GM18507 (cell line): ENCODE measurements at places on chromosomes 7 and 10.

- DNase-seq: no peak
These were observed 115.2 kb downstream of the TCERG1L start for GRCh38 chr10:131196176-131196885.

DNA sequence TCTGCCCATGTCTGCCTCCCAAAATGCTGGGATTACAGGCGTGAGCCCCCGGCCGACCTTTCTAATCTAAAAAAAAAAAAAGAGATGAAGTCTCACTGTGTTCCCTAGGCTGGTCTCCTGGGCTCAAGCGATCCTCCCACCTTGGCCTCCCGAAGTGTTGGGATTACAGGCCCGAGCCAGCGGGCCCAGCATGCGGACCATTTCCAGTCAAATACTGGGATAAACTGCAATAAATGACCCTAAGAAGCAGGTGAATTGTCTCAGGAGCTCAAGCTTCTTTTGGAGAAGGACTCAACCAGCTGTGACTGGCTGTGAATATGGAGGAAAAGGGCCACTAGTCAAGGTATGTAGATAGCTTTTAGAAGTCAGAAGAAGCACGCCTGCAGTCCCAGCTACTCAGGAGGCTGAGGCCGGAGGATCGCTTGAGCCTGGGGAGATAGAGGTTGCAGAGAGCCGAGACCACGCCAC lies 550 bp upstream of the CREM start:
- no peak for DNase-seq

- no peak for DNase-seq
These were observed 254.7 kb downstream of the ZMYND11 start for GRCh38 chr10:389836-390448.

GRCh38 chr10:17527514-17528146 lies 73.2 kb upstream of the ST8SIA6 start:
- DNase-seq: no peak

GRCh38 chr10:48309711-48310226 lies 3.3 kb downstream of the MAPK8 start:
- DNase-seq: no peak

- DNase-seq: no peak
These were observed 44.8 kb upstream of the CDK1 start for GRCh38 chr10:60733517-60733822.

DNA sequence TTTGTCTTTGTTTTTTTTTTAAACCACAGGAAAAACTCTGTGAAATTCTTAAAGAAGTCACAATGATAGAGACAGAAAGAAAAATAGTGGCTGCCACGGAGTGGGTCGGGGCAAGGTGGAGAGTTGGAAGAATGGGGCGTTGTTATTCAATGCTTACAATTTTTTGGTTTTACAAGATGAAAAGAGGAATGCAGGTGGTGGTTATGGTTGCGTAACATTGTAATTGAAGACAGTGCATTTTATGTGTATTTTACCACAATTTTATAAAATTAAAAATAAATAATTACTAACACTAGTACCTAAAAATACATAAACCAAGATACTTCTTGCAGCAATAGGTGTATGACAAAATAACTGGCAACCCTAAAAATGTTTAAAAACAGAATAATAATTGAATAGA lies 76.9 kb upstream of the VOPP1 start:
- DNase-seq: no peak

DNA sequence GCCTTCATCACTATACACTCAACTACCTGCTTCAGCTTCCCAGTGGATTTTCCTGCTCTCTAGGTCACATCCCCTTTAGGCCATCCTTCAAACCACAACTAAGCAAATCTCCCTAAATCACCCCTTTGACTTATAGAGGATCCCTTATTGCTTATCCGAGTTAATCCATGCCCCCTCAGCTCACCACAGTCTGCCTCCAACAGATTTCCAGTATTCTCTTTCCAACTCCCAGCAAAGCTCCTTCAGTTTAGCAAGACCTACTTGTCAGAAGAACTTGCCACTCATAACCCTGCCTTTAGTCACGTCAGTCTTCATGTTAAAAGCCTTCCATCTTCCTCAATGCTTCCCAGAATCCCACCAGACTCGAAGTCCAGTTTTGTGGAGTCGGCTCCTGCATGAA lies 38.6 kb downstream of the RAPGEF5 start:
- no peak for DNase-seq

- DNase-seq: no peak
These were observed 39.1 kb upstream of the GNAI1 start for GRCh38 chr7:80095545-80095944.

DNA sequence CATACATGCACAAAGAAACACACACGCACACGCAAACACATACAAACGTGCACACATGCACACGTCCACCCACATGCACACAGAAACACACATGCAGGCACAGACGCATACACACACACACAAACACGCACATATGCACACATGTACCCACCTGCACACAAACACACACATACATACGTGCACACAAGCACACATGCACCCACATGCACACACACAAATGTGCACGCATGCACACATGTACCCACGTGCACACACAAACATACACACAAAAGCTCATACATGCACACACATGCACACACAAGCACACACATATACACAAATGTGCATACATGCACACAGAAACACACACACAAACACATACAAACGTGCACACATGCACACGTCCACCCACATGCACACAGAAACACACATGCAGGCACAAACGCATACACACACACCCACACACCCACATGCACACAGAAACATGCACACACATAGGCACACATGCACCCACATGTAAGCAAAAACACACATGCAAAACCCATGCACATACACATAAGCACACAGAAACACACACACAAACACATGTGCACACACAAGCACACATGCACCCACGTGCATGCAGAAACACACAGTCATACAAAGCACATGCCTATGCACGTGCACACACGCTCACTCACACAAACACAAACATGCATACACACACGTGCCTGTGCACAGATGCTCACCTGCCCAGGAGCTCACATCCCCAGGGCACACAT lies 44.8 kb downstream of the FOXL3 start:
- no peak for DNase-seq

- no peak for DNase-seq
These were observed 48.8 kb upstream of the CHST15 start for GRCh38 chr10:124142006-124142739.

DNA sequence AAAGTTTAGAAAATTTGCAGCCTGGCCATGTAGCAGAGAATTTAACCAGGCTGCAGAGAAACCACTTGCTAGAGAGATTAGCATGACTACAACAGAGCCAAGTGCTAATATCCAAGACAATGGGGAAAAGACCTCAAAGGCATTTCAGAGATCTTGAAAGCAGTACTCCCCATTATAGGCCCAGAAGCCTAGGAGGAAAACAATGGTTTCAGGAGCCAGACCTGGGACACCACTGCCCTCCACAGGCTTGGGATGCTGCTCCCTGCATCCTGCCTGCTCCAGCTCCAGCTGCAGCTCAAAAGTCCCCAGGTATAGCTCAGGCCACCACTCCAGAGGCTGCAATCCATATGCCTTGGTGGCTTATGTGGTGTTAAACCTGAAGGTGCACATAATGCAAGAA lies 101.5 kb upstream of the TMEM72 start:
- no peak for DNase-seq

- DNase-seq: no peak
These were observed 65.0 kb upstream of the TMEM168 start for GRCh38 chr7:112855227-112855626.

GRCh38 chr7:68411742-68412141 lies 1186.5 kb upstream of the AUTS2 start:
- no peak for DNase-seq

DNA sequence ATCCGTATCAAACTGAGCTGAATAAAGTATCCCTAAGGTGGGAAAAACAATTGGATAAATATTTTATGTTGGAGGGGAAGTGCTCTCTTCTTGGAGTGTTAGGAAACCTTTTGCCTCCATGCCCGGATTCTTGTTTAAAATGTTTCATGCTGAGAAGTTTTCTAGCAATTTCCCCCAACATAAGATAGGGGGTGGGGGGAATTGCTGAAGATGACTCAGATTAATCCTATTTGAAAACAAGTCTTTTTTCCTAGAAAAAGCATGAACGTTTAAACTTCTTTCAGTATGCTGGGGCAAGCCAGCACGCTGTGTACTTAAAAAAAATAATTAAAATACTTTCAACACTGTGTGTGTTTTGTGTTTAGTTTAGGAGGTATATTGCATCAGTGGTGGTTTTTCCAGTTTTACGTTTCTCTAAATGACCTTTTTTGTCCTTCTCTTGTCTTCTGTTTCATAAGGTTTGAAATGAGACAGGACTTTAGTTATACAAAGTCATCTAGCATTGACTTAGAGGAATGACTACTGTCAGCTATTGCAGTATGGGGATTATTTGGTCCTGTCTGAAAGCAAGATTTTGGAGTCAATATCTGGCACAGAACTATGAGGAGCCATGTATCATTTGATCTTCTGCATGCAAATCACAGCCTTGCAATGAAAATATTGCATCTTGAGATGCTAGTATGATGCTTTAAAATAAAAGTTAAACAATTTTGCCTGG lies 295.9 kb downstream of the GATA3 start:
- DNase-seq: no peak

GRCh38 chr10:10855151-10855581 lies 162.5 kb upstream of the CELF2 start:
- no peak for DNase-seq

DNA sequence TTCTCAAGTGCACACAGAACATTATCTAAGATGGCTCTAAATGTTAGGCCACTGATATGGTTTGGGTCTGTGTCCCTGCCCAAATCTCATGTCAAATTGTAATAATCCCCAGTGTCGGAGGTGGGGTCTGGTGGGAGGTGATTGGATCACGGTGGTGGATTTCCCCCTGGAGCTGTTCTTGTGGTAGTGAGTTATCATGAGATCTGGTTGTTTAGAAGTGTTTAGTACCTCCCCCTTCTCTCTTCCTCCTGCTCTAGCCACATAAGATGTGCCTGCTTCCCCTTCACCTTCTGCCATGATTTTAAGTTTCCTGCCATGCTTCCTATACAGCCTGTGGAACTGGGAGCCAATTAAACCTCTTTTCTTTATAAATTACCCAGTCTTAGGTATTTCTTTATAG lies 11.2 kb upstream of the GSTK1 start:
- no peak for DNase-seq

- DNase-seq: no peak
These were observed 3.4 kb downstream of the TRIM8 start for GRCh38 chr10:102647443-102648268.

DNA sequence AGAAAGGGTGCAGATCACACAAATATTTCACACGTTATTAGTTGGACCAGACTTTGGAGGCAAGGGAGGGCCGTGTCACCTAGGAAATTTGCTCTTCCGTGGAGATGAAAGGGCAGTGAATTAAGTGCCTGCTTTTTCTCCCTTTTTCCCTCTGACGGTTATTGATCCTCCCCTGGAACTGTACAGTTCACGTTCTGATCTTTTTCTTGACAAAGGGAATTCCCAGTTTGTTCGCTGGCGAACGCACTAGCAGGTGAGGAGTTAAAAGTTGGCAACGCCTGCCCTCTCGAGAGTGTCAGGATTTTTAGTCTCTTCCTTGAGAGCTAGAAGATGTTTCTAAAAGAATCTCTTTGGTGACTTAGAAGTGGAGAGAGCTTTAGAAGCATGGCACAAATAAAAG lies 111.5 kb downstream of the TCF7L2 start:
- DNase-seq: no peak

- DNase-seq: no peak
These were observed 266.4 kb upstream of the TCERG1L start for GRCh38 chr10:131577786-131578471.

DNA sequence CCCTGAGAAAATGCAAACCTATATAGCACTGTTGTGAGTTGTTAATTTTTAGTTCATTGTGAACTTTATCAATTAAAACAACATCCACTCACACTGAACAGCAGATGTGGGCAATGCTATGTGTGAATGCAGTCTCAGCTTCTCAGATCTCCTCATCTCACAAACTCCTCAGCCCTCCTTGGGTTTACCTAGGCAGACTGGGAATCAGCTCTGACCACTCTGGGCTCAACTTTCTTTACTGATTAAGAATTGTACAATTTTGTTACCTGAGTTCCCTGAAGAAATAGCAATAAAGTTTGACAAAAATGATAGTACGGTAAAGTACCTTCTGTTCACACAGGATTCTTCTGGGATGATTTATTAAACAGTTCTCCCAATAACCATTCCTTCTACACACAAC lies 124.0 kb downstream of the SRPK2 start:
- no peak for DNase-seq

DNA sequence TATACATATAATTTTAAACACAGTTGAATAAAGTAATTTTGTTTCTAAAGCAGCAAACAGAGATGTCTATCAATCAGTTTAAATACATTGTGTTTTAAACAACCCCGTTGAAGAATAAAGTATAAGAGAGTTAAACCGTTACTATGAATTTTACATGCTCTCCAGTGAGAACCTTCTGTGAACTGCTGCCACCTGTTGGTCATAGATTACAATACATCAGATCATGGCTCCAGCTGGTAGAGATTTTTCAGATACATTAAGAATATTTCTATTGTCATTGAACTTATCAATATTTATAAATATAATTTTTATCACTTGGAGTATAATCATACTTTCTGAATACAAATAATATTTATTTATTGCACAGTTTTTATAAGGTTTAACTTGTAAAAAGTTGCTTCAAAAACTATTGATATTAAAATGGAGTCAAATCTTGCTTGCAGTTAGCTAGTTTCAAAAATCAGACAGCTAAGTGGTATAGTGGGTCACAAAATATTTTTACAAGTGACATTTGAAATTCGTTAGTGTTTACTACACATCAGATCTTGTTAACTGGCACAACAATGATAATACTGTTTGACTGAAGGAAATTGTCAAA lies 561.2 kb upstream of the PHF14 start:
- DNase-seq: no peak

GRCh38 chr7:16921644-16922257 lies 40.0 kb upstream of the AGR3 start:
- DNase-seq: no peak

GRCh38 chr10:132974249-132974796 lies 32.0 kb upstream of the CFAP46 start:
- no peak for DNase-seq

GRCh38 chr7:50952544-50952943 lies 169.8 kb upstream of the GRB10 start:
- no peak for DNase-seq

GRCh38 chr7:149716932-149717307 lies 56.5 kb downstream of the ZNF467 start:
- DNase-seq: no peak

DNA sequence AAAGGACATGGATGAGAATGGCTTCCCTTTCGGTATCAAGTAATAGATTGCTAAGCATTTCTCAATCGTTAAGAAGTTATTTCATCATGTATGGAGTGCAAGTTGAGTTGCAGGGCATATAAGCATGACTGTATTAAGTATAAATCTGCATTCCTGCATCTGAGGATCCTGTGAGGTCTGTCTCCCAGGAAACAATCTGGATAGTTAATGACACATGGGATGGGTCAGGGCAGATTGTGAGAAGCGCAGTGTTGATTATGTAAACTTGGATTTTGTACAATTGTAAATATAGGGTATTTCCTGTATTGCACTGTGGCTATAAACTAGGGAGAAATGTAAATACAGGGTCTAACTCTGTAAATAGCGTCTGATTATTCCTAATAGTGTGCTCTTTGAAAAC lies 102.6 kb downstream of the PLXDC2 start:
- no peak for DNase-seq

- no peak for DNase-seq
These were observed 74.5 kb downstream of the AFAP1L2 start for GRCh38 chr10:114329634-114330365.
